ENCODE measurements at places on chromosomes 3 and 15. TPM values are rescaled to one million over a fixed set of nuclear protein-coding genes. Genes with fewer than 3 reads are reported as not detected.
A peak's percentile ranks its signal among the peaks of the same experiment; 100 is the strongest.

Gene AQP9
- not detected for total RNA-seq

GRCh38 chr15:62249501-62249900, 84.4 kb upstream of the C2CD4B start:
- DNase-seq: no peak

- DNase-seq: peak; percentile 71
Observed at GRCh38 chr3:70550723-70551319, 238.4 kb upstream of the MDFIC2 start.

DNA sequence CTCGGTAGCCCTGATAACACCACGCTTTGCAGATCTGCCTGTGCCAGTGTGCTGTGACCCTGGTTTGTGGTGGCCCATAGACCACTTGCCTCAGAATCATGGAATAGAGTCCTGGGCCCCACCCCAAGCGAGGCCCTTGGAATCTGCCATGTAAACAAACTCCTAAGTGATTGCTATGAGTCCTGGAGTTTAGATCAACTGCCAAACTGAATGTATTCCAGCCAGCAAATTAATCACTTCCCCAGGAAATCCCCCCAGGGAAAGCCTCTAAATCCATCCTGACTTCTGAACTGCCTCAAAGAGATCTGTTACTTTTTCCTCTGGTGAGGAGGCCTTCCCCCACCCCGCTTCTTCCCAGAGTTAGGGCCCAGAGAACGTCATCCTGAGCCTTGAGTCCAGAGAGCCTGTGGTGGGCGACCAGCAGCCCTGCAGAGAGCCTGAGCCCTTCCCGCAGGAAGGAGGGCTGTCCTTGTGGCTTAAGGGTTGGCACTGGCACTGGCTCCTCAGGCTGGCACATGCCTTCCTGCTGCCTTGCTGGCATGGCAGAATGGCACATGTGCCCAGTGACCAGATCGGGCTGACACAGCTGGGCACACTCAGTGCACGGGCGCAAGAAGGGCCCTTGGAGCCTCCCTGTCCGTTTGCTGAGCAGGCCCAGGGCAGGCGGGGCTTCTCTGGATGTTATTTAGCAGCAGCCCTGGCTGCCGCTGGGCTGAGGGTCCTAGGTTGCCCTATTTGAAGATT, 50.6 kb upstream of the PLXNA1 start:
- no peak for DNase-seq

DNA sequence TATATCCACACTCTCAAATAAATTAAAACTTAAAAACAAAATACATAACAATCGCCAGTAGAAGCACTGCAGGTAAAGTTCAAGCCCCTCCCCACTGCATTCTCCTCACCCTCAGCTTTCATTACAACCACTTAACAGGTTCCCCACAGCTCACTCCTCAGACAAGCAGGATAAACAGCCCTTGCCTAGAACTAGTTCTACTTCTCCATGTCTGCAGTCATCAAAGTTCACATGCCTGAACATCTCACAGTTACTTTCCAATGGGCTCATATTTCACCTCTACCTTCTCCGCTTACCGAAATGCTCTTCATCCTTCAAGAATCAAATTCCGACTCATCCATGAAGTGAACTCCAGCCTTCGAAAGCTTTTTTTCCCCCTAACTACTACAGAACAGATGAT, 4.1 kb downstream of the YEATS2 start:
- peak; percentile 26 for DNase-seq

DNA sequence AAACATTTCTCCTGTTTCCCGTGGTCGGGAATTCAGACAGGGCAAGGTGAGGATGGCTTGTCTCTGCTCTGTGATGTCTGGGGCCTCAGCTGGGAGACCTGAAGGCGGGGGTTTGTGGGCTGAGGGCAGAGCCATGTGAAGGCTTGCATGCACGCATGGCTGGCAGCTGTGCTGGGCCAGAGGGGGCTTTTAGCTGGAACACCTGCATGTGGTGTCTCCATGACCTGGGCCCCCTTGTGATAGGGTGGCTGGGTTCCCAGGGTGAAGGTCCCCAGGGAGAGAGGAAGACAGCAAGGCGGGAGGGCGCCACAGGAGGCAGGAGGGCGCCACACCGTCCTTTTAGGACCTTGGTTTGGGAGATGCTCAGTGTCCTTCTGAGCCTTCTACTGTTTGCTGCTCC, 101.6 kb upstream of the PRR23E start:
- DNase-seq: no peak

- DNase-seq: no peak
Observed at GRCh38 chr3:172315401-172316091, 132.7 kb downstream of the GHSR start.

Gene LYZL4
- not detected for total RNA-seq

- DNase-seq: no peak
Observed at GRCh38 chr15:49706805-49707204, 86.0 kb downstream of the DTWD1 start.

Gene POLR2M
- total RNA-seq: 47.0 TPM

DNA sequence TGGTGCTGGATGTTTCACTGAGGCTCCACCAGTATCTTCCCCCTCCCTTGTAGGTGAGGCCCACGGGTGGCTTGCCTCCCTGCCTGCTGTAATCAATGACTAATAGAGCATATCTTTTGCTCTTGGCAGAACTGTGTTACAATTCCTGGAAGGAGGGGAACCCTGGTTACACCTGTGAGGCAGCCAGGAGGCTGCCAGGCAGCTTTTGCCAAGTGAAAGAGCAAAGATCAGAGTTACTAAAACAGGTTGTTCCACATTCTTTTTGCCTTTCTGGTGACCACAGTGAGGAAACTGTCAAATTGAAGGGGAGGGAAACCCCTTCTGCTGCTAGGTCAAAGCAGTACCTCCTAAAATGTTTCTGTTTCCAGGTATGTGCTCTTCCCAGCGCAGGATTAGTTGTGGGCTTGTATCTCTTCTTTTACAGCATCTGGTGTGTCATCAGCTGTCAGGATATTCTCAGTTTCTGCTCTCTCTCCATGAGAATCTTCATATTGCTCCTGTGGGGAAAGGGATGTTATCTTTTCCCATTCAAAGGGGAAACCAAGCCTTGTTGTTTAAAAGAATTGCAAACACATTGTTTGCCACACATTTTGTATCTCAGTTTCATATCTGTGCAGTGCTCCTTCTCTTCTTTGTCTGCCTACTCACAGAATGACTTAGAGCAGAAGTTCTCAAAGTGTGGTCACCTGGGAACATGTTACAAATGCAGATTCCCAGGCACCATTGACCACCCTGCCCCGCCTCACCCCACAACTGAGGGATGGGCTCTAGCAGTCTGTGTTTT, 137.4 kb upstream of the UMPS start:
- DNase-seq: peak; percentile 72

DNA sequence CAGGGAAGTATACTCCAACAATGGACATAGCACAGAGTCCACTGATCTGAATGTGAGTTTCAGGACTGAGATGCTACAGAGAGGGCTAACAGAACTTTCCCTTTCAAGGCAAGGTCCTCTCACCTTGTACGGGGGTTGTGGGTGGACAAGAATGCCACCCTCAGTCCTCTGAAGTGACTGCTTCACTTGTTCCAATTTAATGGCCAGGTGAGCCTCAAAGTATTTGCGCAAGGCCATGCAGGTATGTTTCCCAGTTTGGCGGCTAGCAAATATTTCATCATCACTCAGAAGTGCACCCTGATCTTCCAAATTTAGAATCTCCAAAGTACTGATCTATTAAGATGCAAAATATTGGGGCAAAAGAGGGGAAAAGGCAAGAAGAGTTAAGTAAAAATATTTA, 38.1 kb downstream of the RBM15B start:
- no peak for DNase-seq

GRCh38 chr15:52734329-52734728, 55.1 kb upstream of the ATOSA start:
- DNase-seq: no peak

GRCh38 chr3:195616681-195617080, 32.9 kb upstream of the APOD start:
- no peak for DNase-seq

- DNase-seq: no peak
Observed at GRCh38 chr15:45456212-45457106, 66.1 kb downstream of the SLC30A4 start.

DNA sequence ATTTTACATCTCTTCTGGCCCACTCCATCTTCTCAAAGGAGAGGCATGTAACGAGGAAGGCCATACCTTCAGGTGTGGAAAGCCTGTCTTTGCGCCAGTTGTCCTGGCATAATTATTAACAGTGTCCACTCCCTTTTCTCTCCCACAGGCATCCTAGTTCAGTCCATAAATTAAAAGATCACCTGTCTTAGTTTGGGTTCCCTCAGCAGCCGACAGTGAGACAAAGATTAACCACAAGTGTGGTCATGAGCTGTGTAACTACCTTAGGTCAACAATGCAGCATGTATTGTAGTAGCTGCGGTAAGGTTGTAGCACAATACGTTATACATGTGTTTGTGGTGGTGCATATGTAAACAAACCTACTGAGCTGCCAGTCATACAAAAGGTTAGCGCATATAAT, 103.3 kb upstream of the GALNT15 start:
- no peak for DNase-seq

Gene PTPN23
- 48.8 TPM for total RNA-seq

Gene UNC13C
- 0.58 TPM for total RNA-seq

Gene RBP2
- total RNA-seq: not detected

GRCh38 chr3:162295323-162295983, 798.8 kb downstream of the OTOL1 start:
- peak; percentile 1 for DNase-seq

- DNase-seq: no peak
Observed at GRCh38 chr15:66894363-66894762, 171.0 kb upstream of the SMAD3 start.

DNA sequence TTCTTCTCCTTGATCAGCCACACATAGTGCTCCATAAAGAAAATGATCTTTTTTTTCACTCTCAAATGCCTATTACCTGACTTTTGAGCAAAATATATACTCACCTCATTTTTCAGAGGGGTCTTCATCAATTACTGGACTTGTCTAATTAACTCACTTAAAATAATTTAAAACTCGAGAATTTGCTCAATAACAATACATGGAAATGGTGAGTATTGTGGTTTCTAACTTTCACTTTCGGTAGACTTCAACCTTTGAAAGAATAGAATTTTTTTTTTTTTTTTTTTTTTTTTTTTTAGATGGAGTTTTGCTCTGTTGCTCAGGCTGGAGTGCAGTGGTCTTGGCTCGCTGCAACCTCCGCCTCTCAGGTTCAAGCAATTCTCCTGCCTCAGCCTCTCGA, 17.7 kb upstream of the EPHB1 start:
- DNase-seq: no peak

DNA sequence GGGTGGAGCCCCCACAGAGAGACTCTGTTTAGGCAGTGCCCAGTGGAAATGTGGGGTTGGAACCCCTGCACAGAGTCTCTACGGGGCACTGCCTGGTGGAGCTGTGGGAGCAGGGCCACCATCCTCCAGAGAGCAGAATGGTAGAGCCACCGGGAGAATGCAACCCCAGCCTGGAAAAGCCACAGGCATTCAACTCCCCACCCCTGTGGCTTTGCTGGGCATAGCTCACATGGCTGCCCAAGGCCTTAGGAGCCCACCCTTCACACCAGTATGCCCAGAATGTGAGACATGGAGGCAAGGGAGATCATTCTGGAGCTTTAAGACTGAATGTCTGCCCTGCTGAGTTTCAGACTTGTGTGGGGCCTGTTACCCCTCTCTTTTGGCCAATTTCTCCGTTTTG, 19.0 kb upstream of the CHCHD6 start:
- DNase-seq: no peak

GRCh38 chr3:55143336-55143735, 215.5 kb upstream of the LRTM1 start:
- no peak for DNase-seq

Gene GOLGA8T
- total RNA-seq: 0.54 TPM

DNA sequence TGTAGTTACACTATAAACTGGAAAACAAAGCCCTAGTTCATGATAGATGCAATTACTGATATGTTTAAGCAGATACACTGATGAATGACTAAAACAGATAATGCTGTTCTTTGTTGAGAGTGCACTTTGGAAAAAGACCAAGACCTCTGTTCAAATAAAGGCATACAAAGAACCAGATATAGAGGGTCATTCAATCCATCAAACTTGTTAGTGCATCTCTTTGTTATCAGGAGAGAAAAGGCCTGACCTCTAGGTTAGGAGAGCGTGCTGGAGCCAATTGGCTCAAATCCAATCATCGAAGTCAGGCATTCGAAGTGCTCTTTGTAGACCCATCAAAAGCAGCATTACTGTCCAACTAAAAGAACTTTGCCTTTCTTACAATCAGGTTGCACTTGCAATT, 124.2 kb downstream of the TFG start:
- DNase-seq: no peak

GRCh38 chr15:36791844-36792571, 212.6 kb downstream of the CDIN1 start:
- DNase-seq: no peak

GRCh38 chr15:94229591-94230369, 1.6 kb upstream of the MCTP2 start:
- DNase-seq: no peak
